BJ (cell line): ENCODE measurements at places on chromosomes 5 and 9.
A peak's percentile ranks its signal among the peaks of the same experiment; 100 is the strongest.

DNA sequence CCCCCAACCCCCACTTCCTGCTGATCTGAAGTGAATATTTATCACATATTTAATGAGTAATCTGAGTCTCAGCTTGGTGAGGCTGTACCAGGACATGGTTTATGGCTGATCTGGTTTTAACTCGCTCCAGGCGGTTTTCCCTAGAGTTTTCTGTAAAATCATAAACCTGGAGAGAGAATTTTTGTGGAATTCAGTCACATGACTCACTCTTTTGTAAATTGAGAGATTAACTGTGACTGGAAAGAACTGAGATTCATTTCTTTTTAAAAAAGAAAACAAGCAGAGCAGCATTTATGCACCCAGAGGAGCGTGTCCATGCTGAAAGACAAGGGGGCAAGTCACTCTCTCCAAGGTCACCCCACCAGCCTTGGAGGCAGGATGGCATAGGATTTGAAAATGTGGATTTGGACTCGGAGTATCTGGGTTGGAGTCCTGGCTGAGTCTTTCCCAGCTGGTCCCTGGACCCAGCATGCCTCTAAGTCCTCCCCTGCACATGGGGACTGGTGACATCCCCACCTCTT is 81.8 kb downstream of the ZNF618 start:
- DNase-seq, result peak; percentile 80

- no peak for DNase-seq
Observed at GRCh38 chr9:7608261-7608660, 191.3 kb downstream of the DMAC1 start.

DNA sequence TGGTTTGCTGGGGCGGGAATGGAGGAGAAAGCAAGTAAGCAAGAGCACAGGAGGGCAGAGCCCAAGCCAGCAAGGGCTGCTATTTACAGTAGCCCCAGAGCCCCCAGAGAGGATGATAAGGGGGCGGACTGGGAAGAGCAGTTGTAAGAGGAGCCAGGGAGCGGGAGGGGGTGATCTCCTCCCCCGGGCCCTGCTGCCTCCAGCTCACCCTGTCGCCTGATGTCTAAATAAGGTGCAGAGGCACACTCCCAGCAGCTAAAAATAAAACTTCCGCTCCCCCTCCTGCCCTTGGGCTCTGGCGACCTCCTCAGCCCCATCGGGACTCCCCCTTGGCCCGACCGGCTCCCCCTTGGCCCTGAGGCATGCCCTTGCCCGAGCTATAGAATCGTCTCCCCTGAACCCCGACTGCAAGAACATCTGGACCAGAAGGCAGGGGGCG is 14.4 kb upstream of the CCDC69 start:
- no peak for DNase-seq

DNA sequence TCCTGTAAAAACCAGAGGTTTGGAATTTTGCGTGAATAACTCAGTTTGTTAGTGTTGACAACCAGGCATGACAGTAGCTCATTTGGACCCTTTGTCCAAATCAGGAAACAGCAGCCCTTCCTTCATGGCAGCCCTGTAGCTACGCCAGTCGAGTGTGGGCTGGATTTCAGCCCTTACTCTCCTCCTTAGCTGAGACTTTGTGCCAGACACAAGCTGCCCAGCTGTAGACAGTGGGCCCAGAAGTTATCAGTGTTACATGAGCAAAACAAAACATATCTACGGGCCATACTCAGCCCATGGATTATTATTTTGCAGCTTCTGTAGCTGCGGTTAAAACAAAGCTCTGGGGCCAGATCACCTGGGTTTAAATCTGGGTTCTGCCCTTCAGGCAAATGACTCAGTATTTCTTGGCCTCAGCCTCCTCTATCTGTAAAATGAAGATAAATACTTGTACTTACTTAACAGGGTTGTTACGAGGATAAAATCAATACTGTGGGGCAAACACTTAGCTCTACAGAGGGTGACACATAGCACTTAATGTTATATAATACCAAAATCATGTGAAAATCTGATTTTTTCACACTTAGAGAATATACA is 76.9 kb downstream of the GHR start:
- no peak for DNase-seq

- peak; percentile 17 for DNase-seq
Observed at GRCh38 chr5:66010476-66010875, 84.1 kb downstream of the ERBIN start.

DNA sequence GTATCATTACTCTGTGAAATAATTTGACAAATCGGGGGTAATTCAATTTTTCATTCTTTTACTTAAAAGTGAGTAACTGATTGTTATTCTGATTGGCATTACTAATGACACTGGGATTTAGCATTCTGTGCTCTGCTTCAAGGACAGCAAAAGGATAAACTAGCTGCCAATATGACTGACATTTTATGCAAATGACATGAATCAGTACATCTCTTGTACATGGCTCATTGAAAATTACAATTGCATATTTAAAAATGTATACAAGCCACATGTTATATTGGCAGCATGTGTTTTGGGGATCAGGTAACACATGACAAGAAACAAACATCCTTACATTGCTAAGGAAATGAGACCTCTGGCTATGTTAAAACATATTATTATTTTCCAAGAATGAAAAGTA is 79.0 kb downstream of the SMC2 start:
- DNase-seq, result no peak

GRCh38 chr9:87850391-87850790 is 32.3 kb upstream of the SPATA31E1 start:
- DNase-seq, result peak; percentile 59

DNA sequence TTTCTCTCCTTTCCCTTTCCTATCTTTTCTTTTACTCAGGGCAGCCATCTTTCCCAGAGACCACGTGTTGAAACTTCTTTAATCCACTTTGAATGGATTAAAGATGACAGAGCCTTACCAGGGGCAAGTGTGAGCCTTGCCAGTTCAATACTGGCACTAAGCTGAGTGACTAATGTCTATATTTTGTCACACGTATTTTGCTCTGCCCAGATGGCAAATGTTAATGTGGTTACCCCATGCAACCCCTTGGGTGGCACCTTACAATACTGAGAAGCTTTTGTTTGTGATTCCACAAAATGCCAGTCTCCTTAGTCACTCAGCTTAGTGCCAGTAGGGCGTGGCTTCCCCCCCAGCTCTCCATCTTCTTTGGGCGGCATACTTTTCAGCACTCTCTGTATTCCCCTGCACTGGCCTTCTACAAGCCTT is 24.8 kb downstream of the ANXA1 start:
- no peak for DNase-seq

DNA sequence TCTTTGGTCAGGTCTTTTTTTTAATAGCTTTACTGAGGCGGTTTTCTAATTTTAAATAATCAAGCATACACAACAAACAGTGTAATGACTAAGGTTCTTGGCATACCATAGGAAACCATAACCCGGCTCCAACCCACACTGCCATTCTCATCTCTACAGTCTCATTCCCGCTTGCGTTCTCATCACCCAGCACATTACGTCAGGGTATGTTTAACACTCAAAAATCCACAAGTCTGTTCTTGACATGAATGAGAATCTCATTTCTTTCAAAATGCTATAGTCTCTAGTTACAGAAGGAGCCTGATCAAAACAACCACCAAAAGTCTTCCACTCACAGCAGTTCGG is 505 bp downstream of the C5orf34 start:
- peak; percentile 26 for DNase-seq

- no peak for DNase-seq
Observed at GRCh38 chr9:136779808-136780207, 11.3 kb upstream of the TMEM141 start.

DNA sequence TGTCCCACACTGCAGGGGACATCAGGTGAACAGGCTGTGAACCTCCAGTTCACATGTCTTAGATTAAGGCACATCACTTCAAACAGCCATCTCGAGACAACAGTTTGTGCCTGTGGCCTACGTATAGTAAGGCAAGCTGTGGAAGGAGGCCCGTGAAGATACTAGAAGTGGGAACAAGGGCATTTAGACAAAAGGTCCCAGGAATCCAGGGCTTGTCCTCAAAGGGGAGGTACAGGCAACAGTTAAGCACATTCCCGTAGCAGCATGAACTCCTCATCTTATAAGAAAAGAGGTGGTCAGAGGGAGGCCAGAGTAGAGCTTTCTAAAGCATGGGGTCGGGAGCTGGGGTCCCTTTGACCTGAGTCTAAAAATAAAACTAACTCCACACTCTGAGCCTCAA is 122.5 kb upstream of the TRPM3 start:
- DNase-seq, result no peak

GRCh38 chr5:170466988-170467707 is 36.7 kb upstream of the KCNIP1 start:
- peak; percentile 39 for DNase-seq

GRCh38 chr9:131503626-131504465 is 1.1 kb downstream of the POMT1 start:
- no peak for DNase-seq

DNA sequence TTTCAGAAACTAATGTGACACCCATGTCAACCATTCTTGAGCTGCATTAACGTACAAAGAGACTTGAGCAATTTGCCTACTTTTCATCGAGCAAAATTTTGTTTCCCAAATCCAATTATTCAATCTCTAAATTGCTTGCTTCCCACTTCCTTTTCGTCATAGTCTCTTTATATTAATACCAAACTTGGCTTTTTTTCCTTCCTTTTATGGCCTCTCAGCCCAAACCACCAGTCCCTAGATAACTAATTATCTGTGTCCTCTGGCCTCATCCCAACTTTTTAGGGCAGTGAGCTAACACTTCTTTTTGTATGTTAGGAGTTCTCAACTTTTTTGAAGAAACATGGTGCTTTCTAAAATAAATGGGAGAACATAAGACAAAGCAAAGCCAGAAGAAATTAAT is 155.5 kb upstream of the S1PR3 start:
- no peak for DNase-seq

DNA sequence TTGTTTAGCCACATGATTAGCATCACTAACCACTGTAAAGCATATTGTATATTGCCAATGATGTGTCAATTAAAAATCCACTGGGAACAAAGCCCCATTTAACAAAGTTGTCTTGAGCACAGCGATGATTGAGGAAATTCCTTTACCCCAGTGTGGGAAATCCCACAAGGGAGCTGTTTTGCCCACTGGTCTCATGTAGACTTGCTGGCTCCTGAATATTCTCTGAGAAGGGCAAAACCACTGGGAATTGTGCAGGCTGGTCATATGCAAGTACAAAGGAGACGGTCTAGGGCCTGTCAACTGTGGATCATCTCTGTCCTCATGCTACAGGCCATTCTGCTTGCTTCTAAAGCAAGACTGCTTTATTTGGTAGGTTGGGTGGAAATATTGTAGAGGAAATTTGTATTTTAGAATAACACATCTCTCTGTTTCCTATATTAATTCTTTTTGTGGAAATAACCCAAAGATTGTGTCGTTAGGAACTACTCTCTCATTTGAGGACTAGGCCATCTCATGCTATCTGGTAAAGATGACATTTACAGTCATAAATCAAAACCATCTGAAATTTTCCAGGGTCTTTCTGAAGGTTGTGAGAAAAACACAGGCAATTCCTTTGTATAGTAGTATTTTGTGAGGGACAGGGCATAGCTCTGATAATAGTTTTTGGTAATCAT is 60.2 kb downstream of the PARP8 start:
- DNase-seq, result no peak

- DNase-seq, result no peak
Observed at GRCh38 chr9:89218040-89218928, 39.7 kb upstream of the SHC3 start.

GRCh38 chr5:141709699-141710267 is 27.8 kb upstream of the ARAP3 start:
- no peak for DNase-seq

- peak; percentile 11 for DNase-seq
Observed at GRCh38 chr9:82606492-82607382, 456.2 kb downstream of the RASEF start.

GRCh38 chr5:52743970-52744369 is 43.7 kb upstream of the ITGA1 start:
- peak; percentile 16 for DNase-seq

GRCh38 chr9:32454280-32454679 is 69.8 kb downstream of the ACO1 start:
- no peak for DNase-seq

DNA sequence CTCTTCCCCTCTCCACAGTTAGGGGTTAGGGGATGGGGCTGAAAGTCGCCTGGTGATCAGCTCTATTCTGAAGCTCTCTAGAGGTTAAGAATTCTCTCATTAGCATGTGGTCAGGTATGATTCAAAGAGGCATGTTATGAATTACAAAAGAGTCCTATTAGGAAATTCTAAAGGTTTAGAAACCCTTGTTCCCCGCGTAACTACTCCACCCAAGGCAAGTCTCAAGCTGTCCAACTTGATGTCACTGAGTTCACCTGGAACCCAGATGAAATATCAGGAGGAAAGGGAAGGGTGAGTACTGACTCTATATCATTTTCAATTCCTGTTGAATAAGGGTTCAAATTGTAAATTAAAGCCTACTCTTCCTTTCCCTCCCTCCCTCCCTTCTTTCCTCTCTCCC is 18.1 kb upstream of the RNF145 start:
- DNase-seq, result no peak

GRCh38 chr9:97900103-97900737 is 22.1 kb downstream of the TRMO start:
- DNase-seq, result no peak

GRCh38 chr5:157955541-157956172 is 96.7 kb upstream of the CLINT1 start:
- no peak for DNase-seq

DNA sequence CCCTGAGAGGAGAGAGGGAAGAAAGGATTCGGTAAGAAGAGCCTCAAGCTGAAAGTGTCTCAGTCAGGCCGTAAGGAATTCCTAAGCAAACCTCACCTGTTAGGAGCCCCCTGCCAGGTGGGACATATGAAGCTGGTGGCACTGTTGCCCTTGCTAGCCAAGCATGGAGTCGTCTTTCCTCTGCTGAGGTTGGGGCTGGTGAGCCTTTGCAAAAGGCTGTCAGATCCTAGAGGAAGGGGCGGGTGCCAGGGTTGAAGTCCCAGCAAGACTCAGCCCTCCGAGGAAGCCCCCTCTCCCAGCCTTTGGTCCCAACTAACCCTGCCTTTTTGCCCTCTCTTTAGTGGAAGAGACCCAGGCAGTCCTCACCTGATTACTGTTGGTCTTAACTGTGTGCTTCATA is 5.5 kb upstream of the SMIM32 start:
- no peak for DNase-seq

- DNase-seq, result no peak
Observed at GRCh38 chr5:147876141-147876540, 2.4 kb upstream of the SCGB3A2 start.

- no peak for DNase-seq
Observed at GRCh38 chr5:3913279-3913678, 317.6 kb downstream of the IRX1 start.

DNA sequence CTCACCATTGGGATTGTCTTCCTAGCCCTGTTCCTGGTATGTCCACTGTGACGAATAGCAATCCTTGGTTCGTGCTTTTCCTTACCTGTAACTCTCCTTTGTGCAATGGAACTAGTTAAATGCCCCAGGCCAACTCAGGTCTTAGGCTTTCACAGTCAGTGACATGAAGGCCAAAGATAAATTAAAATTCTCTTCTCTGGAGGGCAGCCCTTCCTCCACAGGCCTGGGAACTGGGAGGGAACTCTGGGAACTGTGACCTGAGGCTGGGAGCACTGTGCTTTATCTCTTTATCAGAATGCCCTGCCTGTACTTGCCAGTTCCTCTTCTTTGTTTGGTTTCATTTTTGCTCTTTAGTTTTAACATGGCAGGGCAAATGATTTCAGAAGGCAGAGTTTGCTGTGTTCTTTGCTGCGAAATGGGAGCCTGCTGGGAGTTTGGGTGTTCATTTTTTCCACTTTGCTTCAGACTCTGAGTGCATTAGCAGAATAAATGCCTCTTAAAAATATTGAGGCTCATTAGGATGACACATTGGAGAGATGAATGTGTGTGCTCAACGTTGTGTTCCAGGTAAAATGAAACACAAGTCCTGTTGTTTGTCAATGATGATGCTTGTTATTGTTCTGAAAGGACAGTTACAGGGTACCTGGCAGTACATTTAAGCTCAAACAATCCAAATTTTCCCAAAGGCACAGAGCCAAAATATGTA is 118.1 kb downstream of the NUDT12 start:
- no peak for DNase-seq
